ENCODE measurements at places on chromosomes 4 and X.

DNA sequence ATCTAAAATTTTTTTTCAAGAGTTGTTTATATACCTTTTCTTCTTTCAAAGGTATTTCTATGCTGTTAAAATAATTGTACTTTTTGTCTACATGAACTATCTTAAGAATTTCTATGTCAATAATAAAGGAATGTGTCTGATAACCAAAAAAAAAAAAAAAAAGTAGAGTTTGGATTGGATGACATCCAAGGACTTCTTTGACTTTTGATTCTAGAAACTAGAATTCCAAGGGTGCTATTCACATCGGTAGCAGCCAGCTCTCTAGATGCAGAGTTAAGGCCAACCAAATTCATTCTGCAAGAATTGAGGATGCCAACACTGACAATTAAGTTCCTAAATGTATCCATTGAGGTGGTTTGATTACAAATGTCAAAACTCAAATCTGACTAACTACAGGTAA lies 42.0 kb upstream of the PRKG2 start:
- no peak for DNase-seq

GRCh38 chr4:7328913-7329638 lies 105.7 kb downstream of the PSAPL1 start:
- DNase-seq, result peak; percentile 28

- no peak for DNase-seq
Measured at GRCh38 chr4:1051472-1051871, 40.0 kb downstream of the FGFRL1 start.

- DNase-seq, result no peak
Measured at GRCh38 chr4:174874898-174875297, 43.3 kb upstream of the ADAM29 start.

Data from fibroblast of villous mesenchyme (primary cell).